Astrocyte (in vitro differentiated cells and primary cell): ENCODE measurements at places on chromosomes 2 and 18. TPM values are rescaled to one million over a fixed set of nuclear protein-coding genes. Genes with fewer than 3 reads are reported as not detected.

DNA sequence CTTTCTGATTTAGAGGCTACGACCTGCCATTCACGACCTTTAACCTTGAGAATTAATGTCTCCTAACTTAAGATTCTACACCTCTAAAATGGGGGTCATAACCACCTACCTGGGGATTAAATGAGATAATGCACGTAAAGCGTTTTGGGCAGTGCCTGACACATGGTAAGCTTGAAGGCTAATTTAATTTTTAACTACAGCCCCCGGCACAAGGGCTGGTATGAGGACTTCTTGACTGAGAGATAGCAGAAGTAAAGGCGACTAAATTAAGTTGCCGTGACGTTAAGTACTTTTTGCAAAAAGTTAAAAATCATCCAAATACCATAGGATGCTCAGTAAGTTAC is 549 bp downstream of the MRPL35 start:
- DNase-seq = no peak

DNA sequence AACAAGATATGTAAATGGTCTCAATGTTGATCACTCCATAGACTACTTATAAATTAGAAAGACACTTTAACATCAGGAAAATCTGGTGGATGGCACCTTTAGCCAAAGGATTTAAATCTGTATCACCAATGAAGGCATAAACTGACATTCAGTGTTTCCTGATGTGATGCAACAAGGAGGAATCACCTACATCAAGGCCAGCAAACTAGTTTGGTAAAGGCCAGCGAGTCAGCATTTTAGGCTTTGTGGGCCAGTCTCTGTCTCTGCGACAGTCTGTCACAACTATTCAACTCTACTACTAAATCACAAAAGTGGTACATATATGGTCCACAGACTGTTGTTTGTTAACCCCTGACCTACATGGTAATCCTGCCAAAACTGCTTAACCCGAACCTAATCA is 33.3 kb downstream of the C2orf76 start:
- no peak for DNase-seq

- peak; percentile 37 for DNase-seq
Observed at GRCh38 chr2:42770288-42771131, 6.6 kb upstream of the OXER1 start.

DNA sequence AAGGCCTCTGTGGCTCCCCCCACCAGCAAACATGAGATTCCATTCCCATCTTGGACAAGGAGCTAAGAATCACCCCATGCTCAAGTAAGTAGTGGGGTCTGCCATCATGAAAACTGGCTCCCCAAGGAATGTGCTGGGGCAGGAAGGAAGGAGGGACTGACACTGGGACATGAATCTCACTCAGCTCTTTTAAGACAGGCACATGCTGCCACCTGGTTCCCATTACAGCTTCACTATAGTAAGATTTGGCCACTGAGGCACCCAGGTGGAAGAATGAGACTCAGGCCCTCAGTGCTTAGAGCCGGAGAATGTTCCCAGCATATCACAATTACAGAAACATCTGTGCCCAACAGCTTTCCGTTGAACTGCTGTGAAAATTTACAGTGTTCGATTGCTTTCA is 38.7 kb downstream of the OSR1 start:
- no peak for DNase-seq

- DNase-seq = peak; percentile 89
Observed at GRCh38 chr2:229392196-229392595, 121.1 kb upstream of the PID1 start.

DNA sequence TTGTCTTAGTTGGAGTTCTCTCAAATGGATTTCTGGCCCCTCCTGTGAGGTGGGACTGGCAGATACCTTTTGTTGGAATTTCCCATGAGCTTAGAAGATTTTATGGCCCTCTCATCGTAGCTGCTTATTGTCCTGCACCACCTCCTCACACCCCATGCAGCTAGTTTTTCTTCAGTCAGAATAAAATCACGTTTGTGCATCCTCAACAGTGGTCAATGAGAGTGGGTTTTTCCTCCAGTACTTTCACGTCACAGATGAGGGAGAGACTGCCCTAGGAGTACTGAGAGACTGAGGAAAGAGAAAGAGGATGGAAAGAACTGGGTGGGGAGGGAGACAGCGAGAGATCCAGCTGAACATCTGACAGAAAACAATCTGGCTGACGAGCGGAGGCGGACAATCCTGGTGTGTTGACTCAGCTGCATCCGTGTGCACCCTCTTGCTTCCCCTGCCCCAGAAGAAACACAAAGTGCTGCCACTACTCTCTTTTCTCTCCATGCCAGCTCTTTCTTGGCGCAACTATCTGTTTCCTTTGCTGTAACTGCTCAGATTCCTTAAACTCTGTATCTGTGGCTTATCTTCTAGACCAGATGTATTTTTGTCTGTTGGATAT is 7.4 kb downstream of the RAPGEF4 start:
- no peak for DNase-seq

GRCh38 chr2:181836583-181836982 is 54.9 kb upstream of the ITPRID2 start:
- DNase-seq = no peak

GRCh38 chr2:112800881-112801583 is 16.7 kb upstream of the IL1A start:
- DNase-seq = no peak

The IL37 gene
- not detected in 2 replicates for total RNA-seq
